ENCODE measurements at places on chromosomes 7 and 10. TPM values are rescaled to one million over a fixed set of nuclear protein-coding genes. Genes with fewer than 3 reads are reported as not detected.

DNA sequence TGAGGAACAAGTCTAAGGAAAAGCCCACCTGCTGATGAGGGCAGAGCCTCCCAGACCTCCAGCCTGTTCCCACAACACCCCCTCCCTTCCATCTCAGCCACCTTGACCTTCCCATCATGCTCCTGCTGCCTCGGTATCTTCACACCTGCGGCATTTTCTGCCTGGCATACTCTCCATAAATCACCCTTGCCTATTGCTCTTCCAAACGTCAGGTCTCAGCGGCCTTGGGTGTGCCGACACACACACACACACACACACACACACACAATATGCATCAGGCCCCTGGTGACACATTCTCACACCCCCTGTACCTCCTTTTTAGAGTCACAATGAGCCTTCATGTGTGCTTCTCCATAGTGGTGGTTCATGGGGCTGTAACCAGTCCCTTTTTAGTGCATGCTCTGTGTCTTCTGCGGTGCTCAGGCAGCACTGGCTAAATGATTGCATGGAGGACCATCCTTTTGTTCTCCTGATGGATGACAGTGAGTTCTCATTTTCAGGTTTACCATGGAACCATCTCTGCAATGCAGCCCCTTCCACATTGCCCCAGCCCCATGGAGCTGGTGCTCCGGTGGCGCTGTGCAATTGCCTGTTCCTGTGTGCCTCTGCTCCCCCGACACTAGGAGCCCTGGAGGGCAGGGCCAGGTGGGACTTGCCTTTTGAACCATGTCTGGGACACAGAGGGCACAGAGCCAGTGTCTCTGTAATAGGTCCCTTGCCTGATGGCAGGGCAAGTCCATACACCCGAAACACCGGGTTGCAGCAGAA lies 4.5 kb downstream of the ADIRF start:
- no peak for DNase-seq

DNA sequence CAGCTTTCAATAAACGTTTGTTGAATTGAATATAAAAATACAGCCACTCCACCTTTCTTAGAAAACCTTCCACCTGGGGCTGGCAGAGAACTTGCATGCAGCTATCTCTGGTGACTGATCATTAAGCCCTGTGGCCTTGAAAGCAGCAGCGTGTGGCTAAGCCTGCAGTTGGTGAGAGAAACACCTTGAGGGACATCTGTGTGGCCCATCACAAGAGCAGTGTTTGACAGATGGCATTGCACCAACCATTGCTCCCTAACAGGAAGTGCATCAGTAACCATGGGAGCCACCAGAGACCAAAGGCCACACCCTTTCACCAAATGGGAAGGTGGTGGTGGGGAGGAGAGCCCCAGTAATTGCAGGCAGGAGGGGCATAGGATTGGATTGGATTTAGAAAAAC lies 22.4 kb downstream of the RHOBTB1 start:
- no peak for DNase-seq

DNA sequence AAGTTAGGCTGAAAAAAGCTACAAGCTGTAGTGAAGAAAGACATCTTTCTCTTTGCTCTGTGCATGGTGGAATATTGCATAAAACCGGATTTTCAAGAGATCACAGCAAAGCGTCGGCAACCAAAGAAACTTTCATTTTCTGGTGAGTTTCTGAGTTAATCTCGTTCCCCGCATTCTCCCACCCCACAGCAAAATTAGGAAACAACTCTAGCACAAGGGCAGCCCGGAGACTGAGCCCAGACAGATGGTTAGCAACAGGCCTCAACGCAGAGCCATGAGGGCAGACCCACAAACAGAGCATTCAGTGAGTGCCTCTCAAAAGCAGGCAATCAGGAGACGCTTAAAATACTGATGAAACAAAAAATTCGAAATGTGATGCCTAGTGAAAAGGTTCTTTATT lies 396.1 kb upstream of the KLF6 start:
- no peak for DNase-seq

GRCh38 chr7:44182827-44183226 lies 6.4 kb downstream of the GCK start:
- no peak for DNase-seq

DNA sequence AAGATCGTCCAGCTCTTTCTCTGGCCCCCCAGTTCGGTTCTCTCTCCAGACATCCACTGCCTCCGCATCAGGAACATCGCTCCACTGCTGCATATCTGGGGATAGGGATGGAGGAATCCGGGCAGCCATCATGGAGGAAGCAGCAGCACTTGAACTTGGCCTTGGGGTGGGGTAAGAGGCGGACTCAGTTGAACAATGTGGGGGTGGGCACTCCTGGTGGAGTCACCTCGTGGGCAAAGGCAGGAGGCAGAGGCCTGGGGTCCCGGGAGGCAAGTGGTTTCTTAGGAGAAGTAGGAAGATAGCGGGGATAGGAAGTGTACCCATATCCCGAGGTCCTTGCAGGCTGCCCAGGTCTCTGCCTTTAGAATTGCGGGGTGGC lies 98.3 kb downstream of the CHST15 start:
- DNase-seq, result no peak

DNA sequence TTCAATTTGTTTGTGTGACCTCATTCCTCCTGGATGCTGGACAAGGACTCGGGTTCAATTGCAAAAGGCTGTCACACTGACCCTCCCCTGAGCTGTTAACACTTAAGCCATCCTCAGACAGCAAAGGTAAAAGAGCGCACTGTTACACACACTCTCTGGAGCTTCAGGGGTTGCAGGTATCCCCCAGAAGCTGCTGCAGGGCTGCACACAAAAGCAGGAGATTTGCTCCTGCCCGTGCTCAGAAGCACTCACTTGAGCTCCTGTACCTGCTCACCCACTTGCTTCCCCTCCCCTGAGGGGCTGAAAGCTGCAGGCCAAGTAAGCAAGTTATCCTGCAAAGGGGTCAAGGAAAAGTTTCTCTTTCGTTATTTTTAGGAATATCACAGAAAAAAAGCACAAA lies 886.2 kb upstream of the ZWINT start:
- DNase-seq, result no peak

GRCh38 chr7:54292171-54292925 lies 249.8 kb upstream of the VSTM2A start:
- no peak for DNase-seq

GRCh38 chr10:31912898-31913850 lies 15.5 kb downstream of the ARHGAP12 start:
- no peak for DNase-seq

DNA sequence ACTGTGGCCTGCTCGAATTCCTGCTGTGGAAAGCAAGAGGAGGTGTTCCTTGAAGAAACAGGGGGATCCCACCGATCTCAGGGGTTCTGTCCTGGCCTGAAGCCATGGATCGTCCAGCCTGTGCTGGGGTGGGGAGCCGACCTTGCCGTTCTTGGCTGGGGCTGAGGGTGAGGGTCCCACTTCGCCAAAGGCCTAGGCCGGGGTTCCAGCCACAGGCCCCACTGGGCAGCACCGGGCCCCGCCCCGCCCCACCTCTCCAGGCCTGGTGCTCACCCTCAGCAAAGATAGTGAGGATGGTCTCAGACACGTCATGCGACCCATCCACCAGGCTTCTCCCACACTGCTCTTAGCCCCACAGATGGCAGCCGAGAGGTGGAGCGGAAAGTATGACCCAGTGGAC lies 51.4 kb upstream of the ZNF716 start:
- DNase-seq, result no peak

DNA sequence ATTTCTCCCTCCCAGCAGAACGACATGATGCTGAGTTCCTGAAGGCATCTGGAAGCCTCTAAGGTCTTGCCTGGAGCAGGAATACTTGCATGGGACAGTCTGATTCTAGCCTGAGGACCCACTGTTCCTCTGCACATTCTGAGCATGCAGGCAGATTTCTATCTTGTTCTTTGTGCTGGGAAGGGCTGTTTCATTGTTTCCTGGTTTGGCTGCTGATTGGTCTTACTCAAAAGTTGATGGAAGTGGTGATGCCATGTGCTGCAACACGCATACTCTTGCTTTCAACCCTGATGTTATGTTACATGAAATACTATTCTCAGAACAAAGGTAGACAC lies 307.0 kb downstream of the GATA3 start:
- DNase-seq, result no peak

DNA sequence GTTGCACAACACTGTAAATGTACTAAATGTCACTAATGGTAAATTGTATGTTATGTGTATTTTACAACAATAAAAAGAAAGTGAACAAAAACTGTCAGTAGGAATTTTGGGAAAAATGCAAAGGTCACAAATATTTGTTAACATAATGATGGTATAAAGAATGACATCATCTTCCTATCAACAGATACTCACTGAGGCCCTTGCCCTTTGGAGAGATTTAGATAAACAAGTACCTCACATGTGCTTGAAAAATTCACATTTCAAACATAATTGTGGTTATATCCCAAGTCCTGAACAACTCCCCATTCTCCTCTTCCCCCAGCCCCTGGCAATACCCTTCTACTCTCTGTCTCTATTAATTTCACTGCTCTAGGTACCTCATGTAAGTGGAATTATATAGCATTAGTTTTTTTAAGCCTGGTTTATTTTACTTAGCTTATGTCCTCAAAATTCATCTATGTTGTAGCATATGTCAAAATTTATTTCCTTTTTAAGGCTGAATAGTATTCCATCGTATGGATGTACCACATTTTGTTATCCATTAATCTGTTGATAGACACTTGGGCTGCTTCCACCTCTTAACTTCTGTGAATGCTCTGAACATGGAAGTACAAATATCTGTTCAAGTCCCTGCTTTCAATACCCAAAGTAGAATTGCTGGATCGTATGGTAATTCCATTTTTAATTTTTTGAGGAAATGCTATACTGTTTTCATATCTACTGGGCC lies 90.5 kb downstream of the WIPF3 start:
- no peak for DNase-seq

The GIMAP6 gene
- 43.8 TPM for total RNA-seq

The PARD3 gene
- 0.79 TPM for total RNA-seq

The GALNT17 gene
- total RNA-seq, result not detected

The NAT16 gene
- not detected for total RNA-seq

The ARHGAP19 gene
- total RNA-seq, result 12.9 TPM

The CDC14C gene
- not detected for total RNA-seq

Data from CD4-positive, CD25-positive, alpha-beta regulatory T cell (primary cell).